ENCODE measurements at places on chromosomes 4 and X. TPM values are rescaled to one million over a fixed set of nuclear protein-coding genes. Genes with fewer than 3 reads are reported as not detected.

Gene GCNA
- 0.48 TPM for total RNA-seq

Gene GPC3
- total RNA-seq = 106 TPM

Gene CCNA2
- 89.0 TPM for total RNA-seq

DNA sequence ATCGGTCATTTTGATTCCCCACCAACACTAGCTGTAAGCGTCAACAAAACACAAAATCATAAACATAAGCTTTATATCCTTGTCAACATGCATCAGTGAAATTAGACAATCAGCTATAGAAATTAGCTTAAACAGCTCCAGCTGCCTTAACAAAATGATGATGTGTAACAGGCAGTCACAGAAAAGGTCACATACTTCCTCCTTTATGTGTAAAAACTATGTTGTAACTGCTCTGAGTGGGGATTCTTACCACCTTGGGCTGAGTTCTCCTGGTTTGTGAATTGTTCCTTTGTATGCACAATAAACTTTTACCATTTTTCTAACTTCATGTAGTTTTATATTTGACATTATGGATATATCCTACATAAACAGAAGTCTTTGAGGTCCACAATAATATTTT lies 73.9 kb upstream of the MAP9 start:
- no peak for DNase-seq

DNA sequence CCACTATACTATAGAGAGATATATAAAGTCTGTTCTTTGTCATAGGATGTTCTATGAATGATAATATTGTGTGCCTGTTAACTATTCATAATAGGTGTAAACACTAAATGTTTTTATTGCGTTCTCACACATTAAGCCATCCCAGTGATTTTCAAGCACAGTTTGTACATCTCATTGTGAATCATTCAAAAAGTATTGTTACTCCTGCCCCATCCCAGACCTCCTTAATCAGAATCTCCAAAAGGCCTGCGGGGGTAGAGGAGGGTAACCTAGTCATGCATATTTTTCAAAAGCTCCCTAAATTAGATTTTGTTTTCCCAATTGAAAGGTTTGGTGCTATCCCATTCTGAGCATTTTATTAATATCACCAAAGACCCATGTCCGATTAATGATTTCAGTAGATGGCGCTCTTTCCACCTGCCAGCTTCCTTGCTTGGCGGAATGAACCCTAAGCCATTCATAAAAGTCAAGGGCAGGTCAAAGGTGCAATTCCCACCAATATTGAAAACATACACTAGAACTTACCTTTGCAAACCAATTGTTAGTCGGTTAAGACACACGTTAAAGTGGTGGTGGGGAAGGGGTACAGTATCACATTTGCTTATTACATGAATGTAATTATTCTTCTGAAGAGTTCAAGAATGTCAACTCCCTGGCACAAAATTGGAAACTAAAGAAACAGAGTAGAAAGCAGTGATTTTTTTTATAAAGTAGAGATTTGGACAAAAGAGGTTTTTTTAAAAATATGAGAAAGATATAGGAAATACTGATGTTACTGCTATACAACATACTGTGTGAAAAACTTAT lies 5.8 kb upstream of the TET2 start:
- DNase-seq = no peak

Measured in H9 (cell line).